Motor neuron (in vitro differentiated cells): ENCODE measurements at places on chromosomes 12 and 14.

DNA sequence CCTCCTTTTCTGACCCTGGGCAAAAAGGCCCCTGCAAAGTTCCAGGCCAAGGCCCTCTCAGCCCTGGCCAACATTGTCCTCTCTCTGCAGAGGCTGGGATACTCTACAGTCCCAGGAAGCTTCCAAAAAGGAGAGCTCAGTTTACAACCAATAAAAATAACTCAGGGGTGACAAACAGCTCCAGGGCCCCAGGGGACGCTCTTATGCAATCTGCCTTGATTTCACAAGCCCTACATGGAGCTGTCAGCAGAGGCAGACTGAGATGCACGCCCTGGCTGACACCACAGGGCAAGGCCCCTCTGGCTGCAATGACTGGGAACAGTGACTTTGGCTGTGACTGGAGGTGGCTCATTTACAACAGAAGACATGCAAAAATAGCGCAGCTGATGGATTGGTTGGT is 129.0 kb upstream of the MED13L start:
- ATAC-seq, result peak; percentile 83

DNA sequence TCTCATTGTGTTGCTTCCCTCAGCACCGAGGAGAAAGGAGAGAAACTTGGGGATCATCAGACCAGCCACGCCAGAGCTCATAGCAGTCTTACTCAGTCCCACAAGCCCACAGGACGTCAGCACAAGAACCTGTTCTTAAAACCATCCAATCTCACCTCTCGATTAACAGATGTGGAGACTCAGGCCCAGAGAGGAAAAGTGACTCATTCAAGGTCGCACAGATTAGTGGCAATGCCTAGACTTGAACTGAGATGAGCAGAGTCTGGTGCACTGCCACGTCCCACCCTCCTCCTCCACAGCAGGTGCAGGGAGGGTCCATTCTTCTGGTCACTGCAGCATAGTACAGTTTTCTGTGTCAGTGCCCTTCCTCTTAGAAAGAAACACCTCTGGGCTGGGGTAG is 154.9 kb upstream of the PZP start:
- no peak for ATAC-seq

DNA sequence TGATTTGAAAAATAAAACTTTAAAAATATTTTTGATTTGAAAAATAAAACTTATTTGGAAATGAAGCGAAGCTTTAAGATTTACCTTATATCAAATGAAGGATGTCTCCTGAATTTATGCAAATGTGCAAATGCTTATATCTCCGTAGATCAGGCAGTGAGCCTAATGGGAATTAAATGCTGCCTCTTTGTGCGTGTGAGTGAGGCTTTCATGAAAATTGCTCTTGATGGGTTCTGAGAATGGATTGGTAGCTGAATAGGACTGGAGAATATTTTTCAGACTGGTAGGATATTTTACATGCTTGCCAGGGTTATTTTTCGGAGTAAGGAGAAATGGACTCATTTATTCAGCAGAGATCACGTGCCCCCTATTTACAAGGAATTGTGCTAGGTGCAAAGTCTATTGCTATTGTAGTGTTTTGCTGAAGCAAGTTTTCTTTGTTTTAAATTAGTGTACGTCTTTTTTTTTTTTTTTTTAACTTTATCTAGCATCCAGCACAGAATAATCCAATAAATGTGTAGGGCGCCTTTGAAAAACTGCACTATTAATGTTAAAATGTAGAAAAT is 2.4 kb downstream of the VRK1 start:
- no peak for ATAC-seq

GRCh38 chr12:128267131-128267622 is at the start of gene TMEM132C:
TMEM132C (plus strand) TSS chr12:128267170; CDS start chr12:128267403, 233 bp downstream.
- peak; percentile 17 for ATAC-seq

DNA sequence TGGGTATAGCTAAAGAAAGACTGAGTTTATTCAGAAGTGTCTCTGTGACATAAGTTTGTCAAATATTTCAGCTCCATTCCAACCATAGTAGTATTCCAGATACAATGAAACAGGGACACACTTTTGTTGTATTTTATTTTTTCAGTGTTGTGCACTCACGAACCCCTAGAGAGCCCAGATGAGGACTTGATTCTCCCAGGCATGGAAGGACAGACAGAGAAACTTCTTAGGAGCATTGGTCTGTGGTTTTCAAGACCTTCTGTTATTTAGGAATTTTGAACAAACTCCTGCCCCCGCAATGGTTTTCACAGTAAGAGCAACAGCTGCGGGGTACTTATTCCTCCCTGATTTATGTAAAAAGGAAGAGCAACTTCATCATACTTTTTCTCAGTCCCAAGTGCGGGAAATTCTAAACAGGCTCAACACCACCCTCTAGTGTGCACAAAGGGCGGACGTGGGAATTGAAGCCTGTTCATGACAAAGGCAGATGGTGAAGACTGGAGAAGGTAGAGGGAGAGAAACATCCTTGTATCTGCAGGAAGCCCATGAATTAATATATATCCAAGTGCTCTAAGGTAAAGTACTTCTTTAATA is 147.6 kb downstream of the PAH start:
- ATAC-seq, result peak; percentile 39

DNA sequence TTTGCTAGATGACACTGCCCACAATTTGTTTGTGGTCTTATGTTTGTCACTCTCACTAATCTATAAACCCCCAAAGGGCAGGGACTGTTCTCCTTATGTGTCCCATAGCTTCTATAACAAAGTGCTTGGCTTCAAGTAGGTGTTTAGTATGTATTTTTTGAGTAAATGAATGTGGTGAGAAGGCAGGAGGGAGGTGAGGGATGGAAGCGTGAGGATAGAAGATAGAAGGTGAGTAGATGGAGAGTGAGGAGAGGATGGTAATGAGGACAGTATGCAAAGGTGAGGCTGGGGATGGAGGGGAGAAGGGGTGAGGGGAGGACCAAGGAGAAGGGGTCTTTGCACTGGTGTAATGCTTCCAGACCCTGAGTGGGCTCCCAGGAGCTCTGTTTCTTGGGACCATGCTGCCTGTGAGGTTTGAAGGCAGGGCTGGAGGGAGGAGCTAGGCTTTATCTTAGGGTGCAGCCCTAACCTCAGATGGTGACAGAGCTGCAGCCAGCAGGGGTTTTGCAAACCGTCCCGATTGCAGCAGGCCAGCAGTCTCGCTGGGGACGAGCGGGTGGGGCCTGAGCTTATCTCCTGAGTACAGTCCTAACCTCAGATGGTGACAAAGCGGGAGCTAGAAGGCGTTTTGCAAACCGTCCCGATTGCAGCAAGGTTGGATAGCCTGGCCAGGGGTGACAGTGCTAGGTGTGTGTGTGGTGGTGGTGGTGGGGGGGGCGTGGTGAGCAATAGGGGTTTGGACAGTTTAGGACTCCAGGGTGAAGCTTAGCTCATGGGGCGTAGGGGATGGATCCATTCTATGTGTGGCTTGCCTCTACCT is 6.5 kb downstream of the CEBPE start:
- ATAC-seq, result no peak

DNA sequence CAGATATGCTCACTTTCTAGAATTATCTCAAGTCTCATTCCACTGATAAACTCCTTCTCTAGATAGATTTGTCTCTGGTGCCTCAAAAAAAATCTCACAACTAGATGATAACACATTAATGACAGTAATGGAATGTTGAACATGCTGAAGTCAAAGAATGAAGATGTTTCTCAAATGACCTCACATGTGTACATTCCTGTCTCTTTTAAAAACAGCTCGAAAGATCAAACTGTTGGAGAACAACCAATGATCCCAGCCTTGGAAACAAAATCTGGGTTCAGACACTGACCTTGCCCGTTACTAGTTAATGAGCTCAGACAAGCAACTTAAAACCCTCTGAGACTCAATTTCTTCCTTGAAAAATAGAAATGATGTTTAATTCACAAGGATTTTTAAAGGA is 44.7 kb upstream of the KCNJ8 start:
- no peak for ATAC-seq

GRCh38 chr12:14066021-14066420 is 84.6 kb upstream of the GRIN2B start:
- no peak for ATAC-seq

DNA sequence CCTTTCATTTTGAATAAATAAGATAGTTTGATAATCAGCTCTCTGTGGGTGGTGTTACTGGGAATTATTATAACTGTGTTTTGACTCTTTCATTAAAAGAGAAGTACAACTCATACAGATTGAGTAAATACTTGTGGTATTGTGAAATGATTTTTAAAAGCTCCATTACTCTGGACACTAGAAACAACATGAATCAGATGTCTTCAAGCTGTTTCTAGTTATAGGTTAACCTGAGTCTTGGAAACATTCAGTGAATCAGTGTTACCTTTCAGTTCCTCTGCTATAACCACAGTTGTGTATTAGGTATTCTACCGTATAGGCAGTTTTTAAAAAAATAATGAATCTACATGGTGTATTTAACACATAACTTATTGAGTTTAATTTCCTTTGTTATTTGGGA is 128.4 kb upstream of the SSTR1 start:
- no peak for ATAC-seq

DNA sequence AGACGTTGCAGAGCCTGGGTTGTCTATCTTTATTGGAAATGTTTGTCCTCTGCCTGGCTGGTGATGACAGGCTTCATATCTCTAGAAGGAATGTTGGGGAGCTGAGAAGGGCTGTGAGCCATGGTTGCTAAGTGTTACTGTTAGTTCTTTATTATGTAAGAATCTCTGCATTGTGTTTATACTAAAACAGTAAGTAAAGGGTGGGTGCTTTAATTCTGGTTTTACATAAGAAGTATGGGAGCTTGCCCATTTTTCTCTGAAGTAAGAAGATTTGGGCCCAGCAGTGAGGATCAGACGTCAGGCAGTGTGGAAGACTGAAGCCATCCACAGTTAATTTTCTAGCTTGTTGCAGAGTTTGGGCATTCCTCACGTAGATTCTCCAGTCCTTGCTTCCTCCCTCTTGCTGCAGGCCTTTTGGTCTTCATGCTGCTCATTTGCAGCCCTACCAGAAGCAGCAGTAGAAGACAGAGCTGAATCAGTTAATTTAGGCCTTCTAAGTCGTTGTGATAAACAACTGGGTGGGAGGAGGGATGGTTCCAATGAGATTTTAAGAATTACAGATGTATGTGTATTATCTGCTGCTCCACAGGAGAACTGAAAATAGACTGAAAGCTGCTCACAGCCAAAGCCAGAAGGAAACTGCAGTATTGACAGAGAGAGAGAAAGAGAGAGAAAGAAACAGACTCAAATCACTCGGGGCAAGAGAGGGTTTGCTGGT is 21.4 kb downstream of the WNT5B start:
- no peak for ATAC-seq

DNA sequence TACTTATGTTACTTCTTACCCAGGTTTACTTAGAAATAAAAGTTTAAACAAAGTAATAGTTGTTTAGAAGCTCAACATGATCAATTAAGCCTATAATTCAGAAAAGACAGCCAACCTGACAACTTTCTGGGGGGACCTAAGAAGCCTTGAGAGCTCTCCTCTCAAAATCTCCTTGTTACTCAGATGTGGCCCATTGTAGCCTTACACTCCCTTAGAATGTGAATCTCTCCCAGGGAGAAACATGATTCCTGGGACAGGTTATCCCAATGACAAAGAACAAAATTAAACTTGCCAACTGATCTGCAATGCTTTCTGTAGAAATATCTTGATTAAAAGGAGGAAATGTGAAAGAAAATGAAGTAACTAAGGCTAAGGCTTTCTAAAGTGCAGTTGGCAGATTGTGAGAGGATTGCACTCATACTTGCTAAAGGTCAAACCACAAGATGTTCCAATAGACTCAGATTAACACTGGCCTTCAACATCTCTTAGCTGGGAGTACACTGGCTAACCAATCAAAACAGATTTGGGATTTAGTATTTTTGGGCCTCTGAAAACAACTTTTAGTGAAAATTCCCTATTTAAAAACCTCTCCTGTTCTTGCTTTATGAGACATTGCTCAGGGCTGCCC is 72.3 kb upstream of the TMX1 start:
- ATAC-seq, result no peak

DNA sequence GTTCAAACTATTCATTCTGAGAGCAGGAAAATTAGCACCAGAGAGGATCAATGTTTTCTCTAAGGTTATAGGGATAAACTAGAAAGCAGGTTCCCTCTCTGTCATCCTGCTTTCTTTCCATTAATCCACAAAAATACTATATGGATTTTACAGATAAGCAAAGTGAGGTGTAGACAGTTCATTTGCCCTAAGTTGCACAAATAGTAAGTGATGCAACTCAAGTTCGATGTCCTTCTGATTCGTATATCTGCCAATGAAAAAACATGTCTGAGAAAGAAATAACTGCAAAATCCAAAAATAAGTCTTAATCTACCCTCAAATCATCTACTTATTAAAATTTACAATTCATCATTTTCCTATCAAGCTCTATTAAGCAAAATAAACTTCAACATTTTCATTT is 254.6 kb upstream of the USP15 start:
- ATAC-seq, result no peak

DNA sequence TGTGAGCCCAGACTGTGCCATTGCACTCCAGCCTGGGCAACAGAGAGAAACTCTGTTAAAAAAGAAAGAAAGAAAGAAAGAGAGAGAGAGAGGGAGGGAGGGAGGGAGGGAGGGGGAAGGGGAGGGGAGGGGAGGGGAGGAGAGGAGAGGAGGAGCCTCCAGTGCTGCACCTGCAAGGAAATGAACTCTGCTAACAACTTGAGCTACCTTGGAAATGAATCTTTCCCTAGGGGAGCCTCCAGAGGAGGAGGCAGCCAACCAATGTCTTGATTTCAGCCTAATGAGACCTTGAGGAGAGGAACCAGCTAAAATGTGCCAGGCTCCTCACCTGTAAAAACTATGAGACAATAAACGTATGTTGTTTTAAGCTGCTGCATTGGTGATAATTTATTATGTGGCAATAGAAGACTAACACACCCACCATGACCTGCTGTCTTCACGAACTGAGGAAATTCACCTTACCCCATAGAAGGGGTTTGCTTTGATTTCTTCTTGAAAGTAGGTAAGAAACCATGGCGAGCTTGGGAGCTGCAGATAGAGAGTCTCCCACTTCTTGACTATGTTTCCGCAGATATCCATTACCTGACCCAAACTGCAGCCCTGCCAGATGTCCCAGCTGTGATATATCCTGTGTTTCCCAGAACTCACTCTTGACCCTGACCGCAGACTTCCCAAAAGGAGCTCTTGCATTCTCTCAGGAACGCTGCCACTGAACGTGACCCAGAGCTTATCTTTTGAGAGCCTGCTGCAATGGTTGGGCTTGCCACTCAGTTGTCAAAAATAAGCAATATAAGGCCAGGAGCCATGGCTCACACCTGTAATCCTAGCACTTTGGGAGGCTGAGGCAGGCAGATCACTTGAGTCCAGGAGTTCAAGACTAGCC is 31.5 kb upstream of the TMPO start:
- no peak for ATAC-seq

DNA sequence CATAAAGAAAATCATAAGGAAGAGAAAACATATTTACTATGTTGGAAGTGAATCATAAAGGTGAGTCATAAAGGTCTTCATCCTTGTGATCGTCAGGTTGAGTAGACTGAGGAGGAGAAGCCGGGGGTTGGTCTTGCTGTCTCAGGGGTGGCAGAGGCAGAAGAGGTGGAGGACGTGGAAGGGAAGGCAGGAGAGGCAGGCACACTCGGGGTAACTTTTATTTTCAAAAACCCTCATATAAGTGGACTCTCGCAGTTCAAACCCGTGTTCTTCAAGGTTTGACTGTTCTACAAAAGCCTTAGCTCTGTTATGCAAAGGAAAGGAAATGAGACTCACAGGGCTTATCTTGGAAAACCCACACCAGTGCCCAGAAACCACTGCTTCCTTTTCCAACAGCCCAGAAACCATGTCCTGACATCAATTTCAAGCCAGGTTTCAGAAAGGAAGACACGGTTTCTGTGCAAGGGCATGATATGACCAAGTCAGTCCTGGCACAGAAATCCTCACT is 14.0 kb downstream of the SMCO2 start:
- no peak for ATAC-seq

- no peak for ATAC-seq
These were observed 188.7 kb downstream of the KITLG start for GRCh38 chr12:88391556-88391955.

GRCh38 chr12:45426294-45426693 is 210.4 kb downstream of the ANO6 start:
- ATAC-seq, result no peak
